Thyroid gland (tissue), 4 donors: ENCODE measurements at places on chromosomes 11 and 22. TPM values are rescaled to one million over a fixed set of nuclear protein-coding genes. Genes with fewer than 3 reads are reported as not detected.
A peak's percentile ranks its signal among the peaks of the same experiment; 100 is the strongest.

GRCh38 chr22:22936915-22937656, 49.5 kb downstream of the IGLL5 start:
- no peak for DNase-seq

TRAF6 gene
- 30.5 TPM for total RNA-seq

DNA sequence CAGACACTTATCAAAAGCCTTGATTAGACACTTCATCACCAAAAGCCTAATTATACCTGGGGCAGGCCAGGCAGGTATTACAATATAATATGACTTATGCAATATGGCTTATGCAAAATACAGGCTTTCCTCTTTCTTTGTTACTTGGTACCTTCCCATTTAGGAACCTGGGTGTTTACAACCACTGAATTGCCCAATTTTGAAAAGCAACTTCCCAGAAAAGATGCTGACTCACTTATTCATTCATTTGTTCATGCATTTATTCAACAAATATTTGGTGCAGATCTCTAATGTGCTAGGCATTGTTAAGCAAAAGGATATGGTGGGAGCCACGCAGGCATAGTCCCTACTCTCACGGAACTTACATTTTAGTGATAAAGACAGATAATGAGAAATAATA, 13.6 kb upstream of the JAML start:
- DNase-seq: no peak

LRFN4 gene
- 6.1 TPM for total RNA-seq

OR2AG1 gene
- total RNA-seq: not detected

MCHR1 gene
- total RNA-seq: not detected

GRCh38 chr11:108206969-108207682, 15.3 kb downstream of the NPAT start:
- no peak for DNase-seq

DNA sequence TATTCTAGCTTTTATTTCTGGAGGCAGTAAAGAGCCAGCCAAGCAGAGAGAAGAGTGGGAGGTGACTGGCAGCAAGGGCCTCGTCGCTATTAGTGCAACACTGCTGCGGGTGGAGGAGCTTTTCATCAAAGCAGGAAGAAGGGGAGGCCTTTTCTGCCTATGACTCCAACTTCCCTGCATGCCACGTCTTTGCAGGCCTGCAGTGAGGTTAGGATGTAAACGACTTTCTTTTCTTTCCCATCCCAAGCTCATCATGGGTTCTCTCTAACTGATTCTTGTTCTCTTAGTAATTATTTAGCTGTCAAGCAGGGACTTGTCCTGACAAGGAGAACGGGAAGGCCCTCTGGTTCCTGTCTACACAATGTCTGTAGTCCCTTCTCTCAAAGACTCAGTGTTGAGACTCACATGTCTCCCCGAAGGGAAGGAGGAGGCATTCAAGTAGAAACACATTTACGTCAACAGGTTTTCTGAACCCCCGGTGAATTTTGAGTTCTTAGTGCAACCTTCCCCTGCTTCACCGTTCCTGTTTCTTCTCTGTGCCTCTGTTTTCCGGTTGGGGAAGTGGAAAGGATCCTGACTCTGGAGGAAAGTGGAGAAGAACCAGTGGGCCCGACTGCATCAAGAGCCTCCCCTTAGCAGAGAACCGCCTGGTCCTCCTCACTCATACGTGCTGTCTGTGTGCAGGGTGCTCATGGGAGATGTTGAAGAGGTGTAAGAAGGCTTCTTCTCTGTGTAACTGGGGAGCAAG, 56.9 kb downstream of the PACS1 start:
- peak; percentile 76 for DNase-seq

DNA sequence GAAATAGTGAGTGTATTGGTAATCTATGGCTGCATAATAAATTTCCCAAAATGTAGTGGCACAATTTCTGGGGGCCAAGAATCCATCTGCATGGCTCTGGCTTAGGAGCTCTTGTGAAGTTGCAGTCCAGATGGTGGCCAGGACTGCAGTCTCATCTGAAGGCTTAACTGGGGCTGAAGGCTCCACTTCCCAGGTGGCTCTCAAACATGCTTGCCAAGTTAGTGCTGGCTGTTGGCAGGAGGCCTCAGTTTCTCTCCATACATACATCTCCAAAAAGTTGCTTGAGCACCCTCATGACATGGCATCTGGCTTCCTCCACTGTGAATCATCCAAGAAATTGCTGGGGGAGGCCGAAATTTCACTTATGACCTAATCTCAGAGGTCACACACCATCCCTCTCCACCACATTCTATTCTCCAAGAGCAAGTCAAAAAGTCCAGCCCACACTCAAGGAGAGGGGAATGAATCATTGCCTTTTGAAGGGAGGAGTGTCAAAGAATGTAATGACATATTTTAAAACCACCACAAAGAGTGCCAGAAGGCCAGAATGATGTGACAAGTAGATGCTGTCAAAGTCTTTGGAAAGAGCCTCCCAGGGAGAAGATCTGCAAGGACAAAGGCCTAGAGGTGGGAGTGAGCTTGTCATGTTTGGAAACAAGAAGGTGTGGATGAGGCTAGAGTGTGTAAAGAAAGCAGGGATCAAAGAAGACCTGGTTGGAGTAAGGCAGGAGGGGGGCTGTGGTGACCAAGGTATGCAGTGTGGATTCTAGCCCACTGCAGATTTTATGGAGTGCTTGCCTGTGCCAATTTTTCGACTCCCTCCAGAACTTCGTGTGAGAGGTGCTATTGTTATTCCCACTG, 566.2 kb downstream of the MIAT start:
- DNase-seq: no peak

- no peak for DNase-seq
These were observed 55.1 kb downstream of the NAV2 start for GRCh38 chr11:19767627-19768151.

- peak; percentile 59 for DNase-seq
These were observed 415.1 kb downstream of the SOX6 start for GRCh38 chr11:15941206-15941770.

ARHGAP20 gene
- total RNA-seq: 12.7 TPM

DNA sequence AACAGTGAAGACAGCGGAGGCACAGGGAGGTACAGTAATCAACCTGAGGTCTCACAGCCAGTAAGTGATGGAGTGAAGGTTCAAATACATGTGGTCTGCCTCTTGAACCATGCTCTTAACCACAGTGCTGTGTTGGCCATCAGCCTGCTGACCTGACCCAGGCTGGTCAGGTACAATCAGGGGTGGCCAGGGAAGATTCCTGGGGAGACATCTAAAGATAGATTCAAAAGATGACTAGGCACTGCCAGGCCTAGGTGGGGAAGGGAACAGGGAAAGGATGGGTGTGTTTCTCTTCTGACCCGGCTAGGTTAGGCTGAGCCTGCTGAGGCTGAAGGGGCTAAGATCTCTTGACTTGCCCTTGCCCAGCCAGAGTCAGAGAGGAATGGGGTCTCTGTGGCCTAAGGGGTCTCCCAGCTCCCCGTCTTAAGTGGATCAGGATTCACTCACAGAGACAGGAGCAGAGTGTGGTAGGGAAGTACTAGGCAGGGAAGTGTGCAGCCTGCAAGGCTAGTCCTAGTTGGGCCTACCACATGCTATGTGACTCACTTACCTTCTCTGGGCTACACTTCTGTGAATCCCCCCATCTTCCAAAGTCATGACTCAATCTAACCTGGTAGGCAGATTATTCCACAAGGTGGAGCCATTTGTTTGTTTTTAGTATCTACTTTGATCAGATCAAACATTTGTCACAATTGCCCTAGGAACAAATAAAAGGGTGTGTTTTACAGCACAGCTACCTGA, 10.4 kb upstream of the SREBF2 start:
- no peak for DNase-seq

PPP2R1B gene
- total RNA-seq: 25.5 TPM

SPTY2D1 gene
- 26.9 TPM for total RNA-seq

DNA sequence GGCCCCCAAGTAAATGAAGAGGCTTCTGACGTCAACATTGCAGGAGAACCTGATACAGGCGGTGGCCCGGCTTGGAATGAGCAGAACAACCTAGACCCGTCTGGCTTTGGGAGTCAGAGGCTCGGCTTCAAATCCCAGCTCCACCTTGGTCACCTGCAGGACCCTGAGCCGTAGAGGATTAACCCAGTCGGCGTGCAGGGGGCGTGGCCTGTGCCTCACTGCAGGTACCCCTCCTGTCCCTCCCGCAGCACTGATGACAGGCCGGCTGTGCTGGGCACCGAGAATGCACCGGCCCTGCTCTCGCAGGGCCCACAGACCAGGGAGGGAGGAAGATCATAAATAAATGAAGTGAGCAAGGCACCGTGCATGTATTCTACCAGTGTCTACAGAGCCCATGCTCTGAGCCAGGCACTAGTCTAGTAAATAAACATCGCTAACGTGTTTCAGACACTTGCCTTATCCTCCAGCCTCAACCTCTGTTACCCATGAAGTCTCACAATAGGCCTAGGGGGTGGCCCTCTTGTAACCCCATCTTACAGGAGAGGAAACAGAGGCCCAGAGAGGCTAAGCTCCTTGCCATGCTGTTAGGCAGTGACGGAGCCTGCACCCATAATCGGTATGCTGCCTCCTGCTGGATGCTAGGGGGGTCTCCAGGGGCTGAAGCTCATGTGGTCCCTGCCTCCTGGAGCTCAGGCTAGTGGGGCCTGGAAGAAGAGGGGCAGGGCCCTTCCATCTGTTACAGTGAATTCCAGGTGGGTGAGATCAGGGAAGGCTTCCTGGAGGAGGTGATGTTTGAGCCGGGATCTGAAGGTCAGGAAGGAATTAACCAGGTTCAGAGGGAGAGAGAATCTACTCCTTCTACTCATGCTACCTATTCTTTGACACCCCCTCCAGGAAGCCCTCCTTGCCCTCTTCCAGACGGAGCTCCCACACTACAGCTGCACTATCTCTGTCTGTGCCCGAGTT, 53.4 kb downstream of the RTL6 start:
- DNase-seq: no peak

C11orf98 gene
- total RNA-seq: 34.5 TPM

DNA sequence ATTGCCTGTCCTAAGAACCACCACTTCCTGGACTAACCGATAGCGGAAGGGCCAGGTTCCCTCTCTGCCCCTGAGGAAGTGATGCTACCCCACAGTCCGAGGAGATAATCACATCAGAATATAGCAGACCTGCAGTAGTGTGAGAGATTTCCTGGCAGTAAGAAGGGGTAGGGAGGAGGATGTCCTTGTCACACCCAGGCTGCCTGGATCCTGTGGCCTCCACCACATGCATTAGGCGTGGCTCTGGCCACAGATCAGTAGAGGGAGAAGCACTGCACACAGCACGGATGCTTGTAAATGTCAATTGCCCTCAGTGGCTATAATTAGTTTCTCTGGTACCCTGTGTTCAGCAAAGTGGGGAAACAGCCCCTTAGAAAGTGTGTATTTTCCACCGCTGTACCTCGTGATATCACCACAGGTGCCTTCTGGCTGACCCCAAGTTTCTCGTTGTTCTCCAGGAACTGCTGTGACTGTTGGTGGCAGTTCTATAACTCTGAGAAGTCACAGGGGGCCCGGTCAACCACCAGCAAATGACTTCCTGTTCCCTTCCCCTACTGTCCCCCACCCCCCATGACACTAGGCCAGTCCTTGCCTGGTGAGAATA, 61.8 kb downstream of the UBASH3B start:
- peak; percentile 9 for DNase-seq

LRRC10B gene
- total RNA-seq: 0.78 TPM

DNA sequence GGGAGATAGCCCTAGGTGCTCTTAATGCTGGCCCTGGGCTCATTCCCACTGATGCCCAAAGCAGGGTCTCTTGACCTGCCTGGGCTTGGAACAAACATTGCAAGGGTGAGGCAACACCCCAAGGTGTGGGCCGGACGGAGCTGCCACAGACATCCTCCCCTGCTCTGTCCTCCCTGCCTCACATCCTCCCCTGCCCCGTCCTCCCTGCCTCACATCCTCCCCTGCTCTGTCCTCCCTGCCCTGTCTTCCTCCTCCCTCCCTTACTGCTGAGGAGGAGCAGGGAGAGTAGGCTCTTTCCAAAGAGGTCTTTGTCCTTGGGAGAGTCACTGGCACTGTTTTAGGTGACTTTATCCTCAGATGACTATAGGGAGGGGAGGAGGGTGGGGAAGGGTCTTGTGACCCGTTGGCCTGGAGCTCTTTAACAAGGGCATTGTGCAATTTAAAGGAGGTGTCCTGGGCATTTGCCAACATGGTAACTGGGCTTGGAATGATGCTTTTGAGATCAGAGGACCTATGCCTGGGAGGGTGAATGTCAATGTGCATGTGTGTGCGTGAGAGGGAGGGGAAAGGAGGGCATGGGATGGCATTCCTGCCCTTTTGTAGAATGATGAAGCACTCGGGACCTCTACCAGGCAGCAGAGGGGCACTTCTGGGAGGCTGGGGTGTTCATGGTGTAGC, 700 bp downstream of the FAM180B start:
- no peak for DNase-seq

INSC gene
- total RNA-seq: not detected

DNA sequence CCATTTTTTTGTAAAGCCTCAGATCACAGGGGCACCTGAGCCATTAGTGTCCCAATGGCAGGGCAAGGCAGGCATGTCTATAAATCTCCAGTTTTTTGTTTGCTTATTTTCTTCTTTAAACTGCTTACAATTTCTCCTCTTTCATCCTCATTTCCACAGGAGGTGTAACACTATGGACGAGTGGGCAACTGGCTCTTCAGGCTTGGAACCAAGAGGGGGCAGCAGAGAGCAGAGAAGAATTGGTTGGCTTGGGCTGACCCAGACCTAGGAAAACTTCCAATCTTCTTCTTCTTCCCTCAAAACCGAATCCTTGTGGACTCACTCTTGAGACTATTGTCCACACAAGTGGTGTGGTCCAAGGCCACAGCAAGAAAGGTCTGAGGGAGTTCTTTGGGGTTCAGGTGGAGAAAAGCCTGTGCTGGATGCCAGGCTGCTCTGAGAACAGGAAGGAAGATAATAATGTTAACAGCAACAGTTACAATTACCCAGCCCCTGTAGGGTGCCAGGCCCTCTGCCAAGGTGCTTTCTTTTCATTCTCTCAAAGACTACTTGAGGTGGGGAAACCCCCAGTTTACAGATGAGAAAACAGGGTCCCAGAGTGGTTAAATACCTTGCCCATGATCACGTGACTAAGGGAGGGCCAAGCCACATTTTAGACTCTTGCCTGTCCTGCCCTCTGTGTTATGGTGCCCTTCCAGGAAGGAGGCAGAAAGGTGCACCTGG, 70.7 kb upstream of the E2F8 start:
- peak; percentile 75 for DNase-seq

CABP7 gene
- 0.73 TPM for total RNA-seq
